ENCODE measurements at places on chromosomes 3 and 15. TPM values are rescaled to one million over a fixed set of nuclear protein-coding genes. Genes with fewer than 3 reads are reported as not detected.

The ZCWPW2 gene
- total RNA-seq, result 0.20 TPM

The PTH1R gene
- total RNA-seq, result not detected

The PLCD1 gene
- total RNA-seq, result 3.5 TPM

The IL17RD gene
- total RNA-seq, result 8.8 TPM

The C3orf62 gene
- total RNA-seq, result 0.84 TPM

The CADM2 gene
- under 0.01 TPM for total RNA-seq

The BSN gene
- total RNA-seq, result 0.10 TPM

The PIERCE2 gene
- total RNA-seq, result 9.9 TPM

The ETFA gene
- 216 TPM for total RNA-seq

The PLSCR2 gene
- total RNA-seq, result not detected

The SLC9C1 gene
- total RNA-seq, result not detected

The ASB14 gene
- not detected for total RNA-seq

The TMEM87A gene
- total RNA-seq, result 80.0 TPM

The MST1R gene
- 0.36 TPM for total RNA-seq

The IGSF10 gene
- total RNA-seq, result 0.59 TPM

The ZNF385D gene
- not detected for total RNA-seq

The CD86 gene
- not detected for total RNA-seq

The CRABP1 gene
- total RNA-seq, result not detected

The BMF gene
- 13.8 TPM for total RNA-seq

The FYTTD1 gene
- 77.9 TPM for total RNA-seq

The FBXO40 gene
- under 0.01 TPM for total RNA-seq

The HCLS1 gene
- 0.39 TPM for total RNA-seq

The CKMT1B gene
- total RNA-seq, result not detected

The NMNAT3 gene
- 1.9 TPM for total RNA-seq

The APEH gene
- total RNA-seq, result 108 TPM

The TRPM1 gene
- not detected for total RNA-seq

The CERS3 gene
- not detected for total RNA-seq

The C15orf62 gene
- not detected for total RNA-seq

The GHSR gene
- not detected for total RNA-seq

The MYO5A gene
- total RNA-seq, result 54.3 TPM

The PRSS50 gene
- total RNA-seq, result not detected

The RLBP1 gene
- total RNA-seq, result not detected

The ZNF770 gene
- 23.4 TPM for total RNA-seq

The CPN2 gene
- total RNA-seq, result 0.10 TPM

The OIP5 gene
- total RNA-seq, result 92.3 TPM

The NANOGP8 gene
- total RNA-seq, result not detected

The ISG20 gene
- 7.8 TPM for total RNA-seq

The MINAR1 gene
- total RNA-seq, result 1.3 TPM

The GREM1 gene
- total RNA-seq, result 68.1 TPM

All from RPMI7951 (cell line).